ENCODE measurements at places on chromosomes 11 and 22.

- DNase-seq = no peak
Measured at GRCh38 chr22:18980829-18981228, 44.7 kb upstream of the PRODH start.

DNA sequence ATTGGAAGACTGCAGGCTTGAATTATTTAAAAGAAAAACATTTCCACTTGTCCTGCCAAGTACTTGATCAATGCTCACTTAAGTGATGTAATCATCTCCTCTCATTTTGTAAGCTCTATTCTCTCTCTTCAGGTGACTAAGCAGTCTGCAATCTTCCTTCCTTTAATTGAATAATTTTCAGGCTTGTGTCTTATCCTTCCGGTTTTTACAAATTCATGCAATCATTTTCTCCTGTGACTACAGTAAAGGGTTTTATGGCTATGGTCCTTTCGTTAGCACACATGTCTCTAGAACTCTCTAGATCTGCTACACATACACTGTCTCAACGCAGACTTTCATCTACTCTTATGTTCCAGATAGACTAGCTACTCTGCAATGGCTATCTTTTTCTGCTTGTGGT is 12.6 kb upstream of the UPB1 start:
- DNase-seq = no peak

- DNase-seq = no peak
Measured at GRCh38 chr11:1608363-1608762, at the start of gene KRTAP5-3. KRTAP5-3 (minus strand) TSS chr11:1608463; CDS start chr11:1608385, 78 bp downstream.

DNA sequence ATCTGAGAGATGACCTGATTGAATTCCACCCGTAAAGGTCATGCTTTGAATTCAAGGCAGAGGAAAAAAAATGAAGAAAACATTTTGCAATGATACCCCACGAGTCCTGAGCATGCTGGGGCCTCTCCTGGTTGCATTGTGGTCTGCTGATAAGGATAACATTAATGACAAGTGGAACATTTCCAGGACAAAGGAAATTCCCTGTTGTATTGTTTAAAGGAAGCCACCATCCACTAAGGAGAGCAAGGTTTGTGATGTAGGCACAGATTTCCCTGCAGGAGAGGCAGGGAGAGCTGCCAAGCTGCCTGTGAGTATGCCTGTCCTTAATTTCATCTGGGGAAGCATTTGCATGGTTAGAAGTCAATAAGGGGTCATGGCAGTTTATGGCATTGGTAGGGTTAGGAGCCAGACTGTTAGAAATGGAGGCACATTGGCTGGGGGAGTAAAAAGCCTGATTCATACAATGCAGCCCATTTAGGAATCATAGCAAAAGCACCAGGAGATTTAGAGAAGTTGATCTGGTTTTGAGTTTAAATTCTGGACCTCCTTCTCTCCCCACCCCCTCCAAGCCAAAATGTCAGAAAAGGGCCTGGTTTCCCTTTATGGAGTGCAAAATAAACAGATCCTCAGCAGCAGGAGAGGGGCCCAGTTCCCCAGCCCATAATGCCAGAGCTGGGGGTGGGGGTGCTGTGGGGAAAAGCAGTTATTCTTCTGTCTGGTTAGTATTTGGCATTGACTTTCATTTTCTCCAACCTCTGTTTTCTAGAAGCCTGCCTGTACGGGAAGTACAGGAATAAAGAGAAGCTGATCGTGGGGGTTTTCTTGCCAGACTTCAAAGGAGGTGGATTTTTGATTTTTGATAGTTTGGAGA is 22.1 kb downstream of the FLI1 start:
- no peak for DNase-seq

GRCh38 chr11:102204174-102204573 is 93.9 kb downstream of the YAP1 start:
- DNase-seq = no peak

- DNase-seq = no peak
Measured at GRCh38 chr22:42134100-42135020, 3.8 kb upstream of the CYP2D6 start.

- no peak for DNase-seq
Measured at GRCh38 chr11:106961518-106961917, 56.8 kb downstream of the GUCY1A2 start.

DNA sequence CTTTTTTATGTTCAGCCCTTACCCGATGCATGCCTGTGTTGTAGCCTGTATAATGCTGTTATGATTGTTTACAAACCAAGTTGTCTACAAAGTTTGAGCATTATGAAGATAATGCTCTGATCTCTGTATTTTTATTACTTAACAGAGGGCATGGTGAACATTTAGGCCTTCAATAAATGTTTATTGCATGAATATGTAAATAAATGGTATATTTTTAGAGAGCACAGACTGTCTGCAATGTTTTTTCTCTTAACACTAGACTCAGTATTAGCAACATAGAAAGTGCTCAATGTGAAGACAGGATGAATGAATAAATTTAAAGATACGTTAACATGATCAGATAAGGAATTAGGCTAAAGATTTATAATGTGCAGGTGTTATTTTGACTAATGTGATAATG is 130.9 kb downstream of the UVRAG start:
- no peak for DNase-seq

DNA sequence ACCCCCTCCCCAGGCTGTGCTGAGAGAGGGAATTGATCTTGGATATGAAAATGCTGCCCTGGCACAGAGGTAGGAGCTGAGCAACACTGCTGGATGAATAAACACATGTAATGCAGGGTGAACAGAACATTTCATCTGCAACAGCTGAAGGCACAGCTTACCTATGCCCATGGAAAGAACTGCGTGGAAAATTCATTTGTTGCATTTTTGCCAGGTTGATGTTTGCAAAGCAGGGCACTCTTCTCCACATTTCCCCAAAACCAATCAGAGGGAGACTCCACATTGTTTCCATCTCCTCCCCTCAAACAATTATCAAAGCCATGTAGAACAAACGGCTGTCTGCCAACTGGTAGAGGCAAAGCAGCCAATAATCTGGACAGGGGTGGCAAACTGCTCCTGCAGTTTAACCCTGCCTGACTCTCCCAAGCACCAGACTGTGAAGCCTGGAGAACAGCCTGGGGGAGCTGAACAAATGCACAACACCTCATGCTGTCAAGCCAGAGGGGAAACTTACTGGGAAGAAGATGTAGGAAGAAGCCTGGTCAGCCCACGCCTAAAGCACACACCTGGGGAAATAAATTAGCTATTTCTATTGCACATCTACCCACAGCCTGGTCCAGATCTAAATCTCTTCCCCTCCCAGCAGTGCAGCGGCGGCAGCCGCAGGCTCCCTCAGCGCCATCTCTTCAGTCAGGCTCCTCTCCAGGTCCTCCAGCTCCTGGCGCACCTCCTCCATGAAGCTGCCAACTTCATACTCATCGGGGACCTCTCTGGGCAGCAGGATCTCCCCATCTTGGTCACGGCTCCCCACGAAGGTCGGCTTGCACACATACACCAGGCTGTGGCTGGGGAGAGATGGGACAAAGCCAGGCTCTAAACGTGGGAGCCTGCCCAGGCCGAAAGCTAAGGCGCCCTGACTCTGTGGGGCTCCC is 44.3 kb downstream of the DKK3 start:
- DNase-seq = no peak

- DNase-seq = no peak
Measured at GRCh38 chr11:25163421-25163820, 666.6 kb downstream of the LUZP2 start.

DNA sequence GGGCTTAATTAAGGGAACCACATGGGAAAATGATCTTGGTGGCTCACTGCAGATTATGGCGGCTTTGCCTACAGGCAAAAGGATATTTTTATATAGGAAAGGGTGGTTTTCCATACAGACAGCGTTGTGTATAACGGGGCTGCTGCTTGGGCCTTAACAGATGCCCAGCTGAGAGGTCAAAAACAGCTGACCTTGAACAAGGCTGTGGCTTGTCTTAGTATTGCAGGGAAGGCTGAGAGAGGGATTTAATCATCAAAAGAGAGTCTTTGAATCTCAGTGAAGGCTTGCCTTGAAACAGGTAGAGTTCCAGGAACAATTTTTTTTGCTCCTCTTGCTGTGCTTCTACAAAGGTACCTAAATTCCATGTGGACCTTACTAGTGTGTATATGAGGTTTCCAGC is 301.6 kb upstream of the C11orf87 start:
- DNase-seq = no peak

DNA sequence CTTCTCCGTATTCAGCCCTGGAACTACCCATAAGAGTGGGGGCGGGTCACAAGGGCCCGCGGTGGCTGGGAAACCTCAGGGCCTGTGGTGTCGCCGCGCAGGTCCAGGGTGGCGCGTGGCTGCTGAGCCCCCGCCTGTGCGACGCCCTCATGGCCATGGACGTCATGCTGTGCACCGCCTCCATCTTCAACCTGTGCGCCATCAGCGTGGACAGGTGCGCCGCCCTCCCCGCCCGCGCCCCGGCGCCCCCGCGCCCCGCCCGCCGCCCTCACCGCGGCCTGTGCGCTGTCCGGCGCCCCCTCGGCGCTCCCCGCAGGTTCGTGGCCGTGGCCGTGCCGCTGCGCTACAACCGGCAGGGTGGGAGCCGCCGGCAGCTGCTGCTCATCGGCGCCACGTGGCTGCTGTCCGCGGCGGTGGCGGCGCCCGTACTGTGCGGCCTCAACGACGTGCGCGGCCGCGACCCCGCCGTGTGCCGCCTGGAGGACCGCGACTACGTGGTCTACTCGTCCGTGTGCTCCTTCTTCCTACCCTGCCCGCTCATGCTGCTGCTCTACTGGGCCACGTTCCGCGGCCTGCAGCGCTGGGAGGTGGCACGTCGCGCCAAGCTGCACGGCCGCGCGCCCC is 2.4 kb downstream of the DRD4 start:
- DNase-seq = no peak

DNA sequence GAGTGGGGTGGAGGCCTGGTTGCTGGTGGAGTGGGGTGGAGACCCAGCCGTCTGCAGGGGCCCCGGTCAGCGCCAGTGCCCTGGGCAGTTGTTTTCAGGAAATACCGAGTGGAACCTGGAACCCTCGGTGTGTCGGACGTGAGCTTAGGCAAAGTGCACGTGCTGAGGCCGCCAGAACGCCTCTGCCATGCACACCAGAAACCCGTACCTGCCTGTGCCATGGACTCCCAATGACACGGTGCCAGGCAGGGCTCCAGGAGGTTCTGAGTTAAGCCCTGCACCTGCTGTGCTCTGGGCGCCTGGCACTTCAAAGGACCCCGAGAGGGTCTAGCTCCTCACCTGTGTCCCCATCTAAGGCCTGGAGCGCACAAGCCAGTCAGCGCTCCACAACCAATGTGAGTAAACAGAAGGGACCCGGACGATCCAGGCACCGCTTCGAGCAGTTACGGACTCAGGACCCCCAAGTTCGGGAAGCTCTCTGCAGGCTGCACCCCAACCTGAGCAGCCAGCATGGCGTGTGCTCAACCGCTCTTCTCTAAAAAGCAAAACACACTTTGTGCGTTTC is 12.3 kb downstream of the TOLLIP start:
- DNase-seq = no peak

- no peak for DNase-seq
Measured at GRCh38 chr11:118411530-118411929, 10.1 kb downstream of the ATP5MG start.

DNA sequence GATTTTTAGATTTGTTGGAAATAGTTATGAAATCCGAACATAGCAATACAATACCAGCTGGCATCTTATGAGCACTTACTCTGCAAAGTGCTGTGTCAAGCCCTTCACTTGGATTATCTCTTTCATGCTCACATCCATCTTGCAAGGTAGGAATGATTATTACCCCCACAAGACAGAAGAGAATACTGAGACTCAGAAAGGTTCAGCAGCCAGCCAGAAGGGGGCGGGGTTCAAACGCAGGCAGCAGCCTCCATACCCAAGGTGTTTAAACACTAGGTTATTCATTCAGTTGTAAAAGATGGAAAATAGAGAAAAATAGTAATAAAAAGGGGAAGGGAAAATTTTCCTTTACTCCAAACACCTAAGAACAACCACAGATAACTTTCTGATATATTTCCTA is 158.5 kb downstream of the CCDC34 start:
- DNase-seq = peak; percentile 3

GRCh38 chr11:71269603-71270511 is 17.5 kb upstream of the SHANK2 start:
- DNase-seq = no peak
